KG1 (cell line): ENCODE measurements at places on chromosomes 5 and 9.

DNA sequence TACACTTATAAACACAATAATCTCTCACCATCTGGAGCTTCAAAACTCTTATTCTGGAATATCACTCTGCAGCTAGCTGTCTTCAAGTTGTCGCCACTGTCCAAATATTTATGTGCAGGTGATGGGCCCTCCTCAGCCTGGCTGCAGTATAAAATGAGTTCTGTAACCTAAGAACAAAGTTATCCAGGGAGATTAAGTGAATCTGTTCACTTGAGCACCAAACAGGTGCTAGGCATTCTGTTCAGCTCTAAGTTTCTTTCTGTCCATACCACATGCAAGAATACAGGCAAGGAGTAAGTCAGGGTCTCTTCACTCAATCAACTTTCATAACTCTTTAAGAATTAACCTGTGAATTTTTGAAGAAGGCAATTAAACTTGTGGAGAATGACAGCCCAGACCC, 344.1 kb downstream of the PLK2 start:
- DNase-seq = no peak

- DNase-seq = peak; percentile 51
Observed at GRCh38 chr9:126490871-126491567, 122.7 kb upstream of the LMX1B start.

DNA sequence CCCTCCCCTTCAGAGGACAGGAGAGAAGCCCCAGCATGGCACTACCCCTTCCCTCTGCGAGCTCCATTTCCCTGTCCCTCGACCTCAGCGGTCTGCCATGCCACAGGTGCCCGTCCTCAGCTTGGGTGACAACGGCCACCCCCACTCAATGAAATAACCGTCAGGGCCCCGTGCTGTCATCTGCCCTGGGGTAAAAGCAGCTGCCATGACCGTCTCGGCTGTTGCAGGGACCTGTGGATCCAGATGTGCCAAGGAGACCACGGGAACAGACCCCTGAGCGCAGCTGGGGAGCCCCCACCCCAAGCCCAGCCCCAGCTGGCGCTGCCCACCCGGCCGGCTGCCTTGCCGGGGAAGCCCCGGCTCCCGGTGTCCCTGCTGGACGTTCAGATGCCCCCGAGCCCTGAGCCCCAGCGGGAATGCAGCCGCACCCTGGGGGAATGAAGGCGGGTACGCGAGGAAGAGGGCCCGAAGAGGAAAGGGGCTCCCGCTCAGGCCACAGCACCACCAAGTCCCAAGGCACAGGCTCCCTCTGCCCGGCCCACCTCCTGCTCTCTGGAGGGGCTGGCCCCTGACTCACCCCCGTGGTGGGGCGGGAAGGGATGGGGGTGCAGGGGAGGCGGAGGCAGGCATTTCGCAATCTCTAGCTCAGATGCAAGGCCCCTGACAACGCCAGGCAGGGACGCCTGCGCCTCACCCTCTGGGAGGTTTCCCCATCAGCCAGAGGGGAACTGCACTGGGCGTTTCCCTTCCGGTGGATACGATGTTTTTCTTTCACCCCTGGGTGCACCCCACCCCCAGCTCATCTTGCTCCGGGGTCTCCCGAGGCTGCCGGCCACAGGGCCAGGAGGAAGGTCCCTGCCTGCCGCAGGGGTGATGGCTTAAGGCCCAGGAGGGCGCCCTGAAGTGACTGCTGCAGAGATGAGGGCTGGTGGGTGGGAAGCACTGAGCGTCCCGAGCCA, 49.2 kb downstream of the NACC2 start:
- no peak for DNase-seq

DNA sequence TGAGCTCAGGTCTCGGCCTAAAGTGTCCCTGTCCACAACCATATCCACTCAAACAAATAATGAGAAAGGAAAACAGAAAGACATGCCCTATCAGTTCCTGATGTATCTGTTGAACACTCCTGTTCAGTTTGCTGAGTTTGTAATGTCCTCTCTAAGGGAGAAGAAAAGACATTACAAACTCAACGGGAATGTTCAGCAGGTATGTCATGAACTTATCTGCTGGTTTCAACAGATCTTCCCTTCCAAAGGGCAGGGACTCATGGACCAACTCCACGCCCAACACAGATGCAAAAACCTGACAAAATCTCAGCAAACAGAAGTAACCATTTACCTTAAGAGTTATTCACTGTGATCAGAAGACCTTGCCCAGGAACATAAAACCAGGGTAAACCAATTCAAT, 23.7 kb downstream of the BICD2 start:
- no peak for DNase-seq

- no peak for DNase-seq
Observed at GRCh38 chr9:105237246-105237645, 7.2 kb upstream of the SLC44A1 start.

GRCh38 chr9:127520941-127521918, 69.9 kb downstream of the LRSAM1 start:
- DNase-seq = no peak
